Hindlimb muscle (tissue), 1 donor: ENCODE measurements at places on chromosomes 3 and 15. TPM values are rescaled to one million over a fixed set of nuclear protein-coding genes. Genes with fewer than 3 reads are reported as not detected.
A peak's percentile ranks its signal among the peaks of the same experiment; 100 is the strongest.

GRCh38 chr3:134328846-134329245 lies 45.4 kb downstream of the AMOTL2 start:
- DNase-seq: no peak

- DNase-seq: no peak
Observed at GRCh38 chr15:73024168-73024567, 28.1 kb upstream of the NEO1 start.

DNA sequence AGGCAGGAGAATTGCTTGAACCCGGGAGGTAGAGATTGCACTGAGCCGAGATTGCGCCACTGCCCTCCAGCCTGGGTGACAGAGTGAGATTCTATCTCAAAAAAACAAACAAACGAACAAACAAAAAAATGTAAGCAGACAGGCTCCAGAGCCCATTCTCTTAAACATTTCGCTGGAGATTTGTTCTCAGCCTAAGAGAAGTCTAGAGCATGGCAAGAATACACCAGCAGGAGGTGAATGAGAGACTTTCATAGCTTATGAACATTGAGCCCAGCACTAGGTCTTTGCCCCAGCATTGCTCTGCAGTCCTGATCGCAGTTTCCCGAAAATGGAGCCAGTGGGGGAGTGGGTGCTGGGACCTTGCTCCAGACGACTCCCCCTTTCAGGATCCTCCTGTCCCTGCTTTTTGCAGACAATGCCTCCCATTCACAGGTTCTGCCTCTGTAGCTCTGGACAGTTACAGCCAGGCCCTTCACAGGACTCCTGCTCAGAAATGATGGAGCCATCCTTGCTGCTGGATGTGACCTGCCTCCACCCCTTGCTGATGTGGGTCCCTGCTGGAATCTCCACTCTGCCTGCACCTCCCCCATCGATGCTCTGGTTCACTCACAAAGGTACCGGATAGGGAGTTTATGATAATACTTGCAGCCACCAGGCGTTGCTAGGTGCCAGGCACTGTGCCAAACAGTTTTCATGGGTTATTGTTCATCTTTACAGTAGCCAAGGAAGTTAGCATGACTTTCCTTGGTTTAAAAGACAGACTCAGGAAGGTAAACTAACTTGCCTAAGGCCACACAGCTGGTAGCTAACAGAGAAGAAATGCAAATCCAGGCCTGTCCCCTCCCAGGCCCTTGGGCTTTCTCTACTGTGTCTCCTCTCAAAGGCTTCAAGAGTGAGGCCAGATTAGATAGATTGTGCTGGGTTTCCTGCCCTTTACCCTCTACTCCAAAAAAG lies 329.7 kb upstream of the TLE3 start:
- no peak for DNase-seq

DNA sequence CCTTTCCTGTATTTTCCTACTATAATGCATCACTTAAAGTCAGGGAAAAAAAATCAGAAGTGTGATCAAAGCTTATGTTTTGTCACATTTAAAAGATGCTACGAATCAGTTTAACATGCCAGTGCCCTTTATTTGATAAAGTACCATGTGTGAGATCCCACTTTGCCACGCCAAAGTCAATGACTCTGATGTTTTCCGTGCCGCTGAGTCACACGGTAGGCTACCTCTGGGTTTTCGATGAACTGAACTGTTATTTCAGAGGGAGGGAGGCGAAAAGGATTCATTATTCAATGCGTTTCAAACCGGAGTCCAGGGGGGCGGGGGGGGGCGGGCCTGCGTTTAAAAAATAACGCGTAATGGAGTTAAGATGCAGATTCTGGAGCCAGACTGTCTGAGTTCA lies 203.0 kb downstream of the ABHD5 start:
- no peak for DNase-seq

- no peak for DNase-seq
Observed at GRCh38 chr15:90449206-90449735, 61.2 kb downstream of the IQGAP1 start.

DNA sequence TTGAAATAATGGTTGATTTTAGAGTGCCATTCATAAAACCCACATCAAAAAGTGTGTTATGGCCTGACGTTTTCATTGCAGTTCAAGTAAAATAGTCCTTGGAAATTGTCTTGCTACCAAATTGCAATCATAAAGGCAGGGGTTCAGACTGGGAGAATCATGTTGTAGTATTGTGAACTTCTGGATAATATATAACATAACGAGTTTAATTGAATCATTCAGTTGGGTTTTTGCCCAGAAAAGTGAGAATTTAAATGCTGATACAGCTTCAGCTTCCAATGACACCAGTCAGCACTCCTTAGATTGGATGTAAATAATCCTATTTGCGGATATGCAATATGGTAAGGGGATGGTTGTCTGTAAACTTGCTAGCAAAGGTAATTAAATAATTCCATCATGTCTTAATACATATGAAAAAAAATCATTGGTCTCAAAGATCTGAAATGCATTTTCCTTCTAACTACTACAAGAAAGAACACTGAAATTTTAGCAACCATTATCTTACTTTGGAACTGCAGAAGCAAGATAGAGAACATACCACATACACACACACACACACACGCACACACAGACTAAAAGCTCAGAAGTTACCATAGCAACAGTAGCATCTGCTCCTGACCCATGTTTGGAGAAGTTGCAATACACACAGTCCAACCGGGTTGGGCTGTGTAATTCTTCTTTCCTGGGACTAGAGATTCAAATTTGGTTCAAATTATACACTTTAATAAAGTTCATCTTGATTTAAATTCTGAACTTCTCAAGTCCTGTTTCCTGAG lies 686.2 kb upstream of the NR2F2 start:
- no peak for DNase-seq

DNA sequence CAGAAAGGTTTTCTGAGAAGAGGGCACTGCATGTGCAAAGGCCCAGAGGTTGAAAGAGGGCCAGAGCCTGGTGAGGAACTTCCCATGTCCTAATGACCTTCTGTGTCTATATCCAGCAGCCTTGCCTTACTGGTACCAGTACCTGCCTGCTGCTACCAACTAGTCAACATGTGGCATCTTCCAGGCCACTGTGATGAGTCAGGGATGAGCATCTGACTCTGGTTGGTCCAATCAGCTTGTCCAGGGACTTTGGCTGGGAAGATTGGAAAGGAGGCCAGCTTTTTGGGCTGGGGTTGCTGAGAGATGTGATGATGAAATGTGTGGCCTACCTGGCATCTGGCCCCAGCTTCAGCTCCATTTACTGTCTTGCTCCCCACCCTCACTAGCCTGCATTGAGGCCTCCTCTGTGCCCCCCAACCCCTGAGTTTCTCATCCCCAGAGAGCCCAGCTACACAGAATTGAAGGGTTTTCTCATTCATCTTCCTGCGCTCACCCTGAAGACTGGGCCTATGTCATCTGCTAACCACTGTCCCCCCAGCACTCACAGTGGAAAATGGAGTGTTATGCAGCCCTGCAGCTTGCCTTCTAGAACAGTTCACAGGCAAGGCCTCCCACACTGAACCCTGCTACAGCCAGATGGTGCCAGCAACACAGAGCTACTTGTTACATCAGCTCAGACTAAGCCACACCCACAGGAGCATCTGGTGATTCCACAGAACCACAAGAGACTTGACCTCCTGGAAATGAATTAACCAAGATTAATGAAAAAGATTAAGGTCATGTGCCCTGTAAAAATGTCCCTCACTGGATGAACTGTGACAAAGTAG lies 1.3 kb upstream of the TWF2 start:
- no peak for DNase-seq

GRCh38 chr3:72414481-72415016 lies 433.7 kb downstream of the SHQ1 start:
- no peak for DNase-seq

HRG gene
- polyA plus RNA-seq: 0.18 TPM

DNA sequence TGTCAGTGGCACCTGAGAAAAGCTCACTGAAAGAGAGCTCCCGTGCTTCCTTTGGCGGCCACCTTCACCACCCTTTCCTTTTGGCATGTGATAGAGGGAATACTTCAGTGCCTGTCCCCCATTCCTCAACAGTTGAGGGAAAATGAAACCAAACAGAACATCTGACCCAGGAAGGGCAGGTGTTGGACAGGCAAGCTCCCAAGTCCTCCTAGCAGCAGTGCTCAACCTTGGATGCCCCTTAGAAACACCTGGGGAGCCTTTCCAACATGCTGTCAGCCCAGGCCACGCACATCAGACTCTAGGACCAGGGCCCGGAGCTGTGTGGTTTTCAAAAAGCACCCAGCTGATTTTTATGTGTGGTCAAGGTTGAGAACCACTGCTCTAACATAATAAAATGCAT lies 22.4 kb downstream of the LDHAL6B start:
- no peak for DNase-seq

- no peak for DNase-seq
Observed at GRCh38 chr3:94822298-94822697, 759.4 kb downstream of the NSUN3 start.

- DNase-seq: peak; percentile 11
Observed at GRCh38 chr15:50353251-50353974, 1.6 kb downstream of the GABPB1 start.
